Stimulated activated CD4-positive, alpha-beta T cell treated with anti-CD3 and anti-CD28 coated beads, Interleukin-15, amount 100 ng/mL, for 1 hour (primary cell): ENCODE measurements at places on chromosomes 3 and 15.
A peak's percentile ranks its signal among the peaks of the same experiment; 100 is the strongest.

- no peak for DNase-seq
These were observed 54.4 kb upstream of the KIF23 start for GRCh38 chr15:69359722-69360121.

DNA sequence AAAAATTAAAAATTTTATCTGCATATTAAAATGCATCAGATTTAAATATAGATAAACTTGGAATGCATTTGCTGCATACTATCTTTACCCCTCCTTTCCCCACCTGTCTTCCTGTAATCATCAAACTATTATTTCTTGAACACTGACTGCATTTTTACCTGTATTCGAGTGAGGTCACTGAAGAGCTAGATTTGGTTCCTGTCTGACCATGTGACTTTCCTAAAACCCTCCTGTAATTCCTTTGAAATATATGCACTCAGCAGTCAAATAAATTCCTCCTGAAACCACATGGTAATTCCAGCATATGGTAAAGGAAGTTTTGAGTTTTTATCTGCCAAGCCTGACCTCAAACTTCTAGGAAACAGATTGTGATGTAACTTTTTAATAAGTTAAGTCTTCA is 445.6 kb upstream of the FRG2C start:
- DNase-seq = no peak

DNA sequence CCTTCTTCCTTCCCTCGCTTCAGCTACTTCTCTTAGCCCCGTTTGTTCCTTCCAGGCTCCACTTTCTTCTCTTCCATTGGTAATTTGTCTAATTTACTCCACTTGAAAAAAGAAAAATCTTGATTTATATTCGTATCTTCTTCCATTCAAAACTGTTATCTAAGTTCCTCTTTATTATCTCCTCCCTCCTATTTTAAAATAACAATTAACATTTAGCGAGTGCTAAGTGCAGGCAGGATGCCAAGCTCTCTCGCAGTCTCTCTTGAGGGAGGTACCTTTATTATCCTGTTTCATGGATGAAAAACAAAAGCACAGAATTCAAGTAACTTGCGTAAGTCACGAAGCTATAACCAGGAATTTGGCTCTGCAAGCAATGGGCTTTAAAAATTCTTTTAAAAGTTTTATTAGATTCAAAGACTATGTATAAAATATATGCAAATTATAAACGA is 418.9 kb upstream of the NAALADL2 start:
- no peak for DNase-seq

DNA sequence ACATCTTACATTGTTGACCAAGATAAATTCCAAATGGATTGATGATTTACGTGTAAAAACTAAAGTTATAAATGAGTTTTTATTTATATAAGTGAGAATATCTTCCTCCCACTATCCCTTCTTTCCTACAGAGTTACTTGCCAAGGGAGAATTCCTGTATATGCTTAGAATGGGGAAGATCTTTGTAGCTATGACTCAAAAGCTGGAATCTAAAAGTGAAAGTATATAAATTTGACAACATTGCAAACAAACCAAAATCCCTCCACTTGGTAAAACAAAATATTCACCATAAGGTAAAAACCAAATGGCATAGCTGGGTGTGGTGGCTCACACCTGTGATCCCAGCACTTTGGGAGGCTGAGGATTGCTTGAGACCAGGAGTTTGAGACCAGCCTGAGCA is 52.7 kb upstream of the GCNT3 start:
- DNase-seq = no peak

GRCh38 chr15:76185716-76186115 is 125.6 kb downstream of the ETFA start:
- DNase-seq = no peak

DNA sequence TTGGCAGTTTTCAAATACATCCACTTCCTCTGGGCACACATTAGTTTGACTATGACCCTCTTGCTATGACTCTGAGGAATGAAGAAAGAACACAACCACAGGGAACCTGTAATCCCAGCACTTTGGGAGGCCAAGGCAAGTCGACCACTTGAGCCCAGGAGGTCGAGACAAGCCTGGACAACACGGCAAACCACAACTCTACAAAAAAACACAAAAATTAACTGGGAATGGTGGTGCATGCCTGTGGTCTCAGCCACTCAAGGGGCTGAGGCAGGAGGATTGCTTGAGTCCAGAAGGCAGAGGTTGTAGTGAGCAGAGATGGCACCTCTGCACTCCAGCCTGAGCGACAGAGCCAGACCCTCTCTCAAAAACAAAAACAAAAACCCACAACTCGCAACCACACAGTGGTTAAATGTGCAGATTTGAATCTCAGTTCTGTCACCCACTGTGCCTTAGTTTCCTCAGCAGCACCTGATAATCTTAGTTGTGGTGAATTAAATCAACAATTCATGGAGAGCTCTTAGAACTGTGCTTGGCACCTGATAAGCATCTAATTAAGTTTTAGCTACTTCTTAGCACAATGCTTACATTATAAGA is 65.7 kb downstream of the MYLK start:
- DNase-seq = no peak

DNA sequence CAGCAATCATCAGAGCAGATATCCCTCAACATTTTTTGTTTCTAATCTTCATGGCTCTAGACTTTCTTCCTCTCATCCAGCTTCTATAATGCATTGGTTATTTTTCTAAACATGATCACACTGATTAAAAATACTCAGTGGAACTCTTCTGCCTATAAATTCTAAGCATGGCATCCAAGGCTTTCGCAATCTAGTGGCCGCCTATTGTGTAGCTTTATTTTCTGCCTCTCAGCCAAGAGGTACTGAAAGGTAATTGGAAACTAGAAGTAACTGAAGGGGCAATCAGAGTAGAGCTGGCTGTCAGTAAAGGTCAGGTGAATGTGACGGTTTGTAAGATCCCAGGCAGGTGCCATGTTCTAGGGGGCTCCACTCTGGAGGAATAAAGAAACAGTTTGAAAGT is 33.4 kb downstream of the OXSM start:
- DNase-seq = no peak

GRCh38 chr3:135216659-135217058 is 421.6 kb downstream of the EPHB1 start:
- DNase-seq = no peak

- DNase-seq = no peak
These were observed 67.8 kb downstream of the RGMA start for GRCh38 chr15:93020976-93021772.

GRCh38 chr3:18766974-18767373 is 341.8 kb upstream of the SATB1 start:
- no peak for DNase-seq

DNA sequence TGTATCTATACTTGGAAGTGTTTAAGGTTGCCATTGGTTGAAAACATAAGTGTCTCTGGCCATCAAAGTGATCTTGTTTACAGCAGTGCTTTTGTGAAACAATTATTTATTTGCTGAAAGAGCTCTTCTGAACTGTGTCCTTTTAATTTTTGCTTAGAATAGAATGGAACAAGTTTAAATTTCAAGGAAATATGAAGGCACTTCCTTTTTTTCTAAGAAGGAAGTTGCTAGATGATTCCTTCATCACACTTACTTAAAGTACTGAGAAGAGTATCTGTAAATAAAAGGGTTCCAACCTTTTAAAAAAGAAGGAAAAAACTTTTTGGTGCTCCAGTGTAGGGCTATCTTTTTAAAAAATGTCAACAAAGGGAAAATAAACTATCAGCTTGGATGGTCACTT is 19.7 kb downstream of the B3GNT5 start:
- DNase-seq = no peak

- no peak for DNase-seq
These were observed 24.7 kb downstream of the PXK start for GRCh38 chr3:58357402-58357801.

- DNase-seq = no peak
These were observed 177.1 kb upstream of the ICE2 start for GRCh38 chr15:60656041-60656440.

GRCh38 chr15:92019706-92020105 is 166.2 kb downstream of the SLCO3A1 start:
- no peak for DNase-seq

DNA sequence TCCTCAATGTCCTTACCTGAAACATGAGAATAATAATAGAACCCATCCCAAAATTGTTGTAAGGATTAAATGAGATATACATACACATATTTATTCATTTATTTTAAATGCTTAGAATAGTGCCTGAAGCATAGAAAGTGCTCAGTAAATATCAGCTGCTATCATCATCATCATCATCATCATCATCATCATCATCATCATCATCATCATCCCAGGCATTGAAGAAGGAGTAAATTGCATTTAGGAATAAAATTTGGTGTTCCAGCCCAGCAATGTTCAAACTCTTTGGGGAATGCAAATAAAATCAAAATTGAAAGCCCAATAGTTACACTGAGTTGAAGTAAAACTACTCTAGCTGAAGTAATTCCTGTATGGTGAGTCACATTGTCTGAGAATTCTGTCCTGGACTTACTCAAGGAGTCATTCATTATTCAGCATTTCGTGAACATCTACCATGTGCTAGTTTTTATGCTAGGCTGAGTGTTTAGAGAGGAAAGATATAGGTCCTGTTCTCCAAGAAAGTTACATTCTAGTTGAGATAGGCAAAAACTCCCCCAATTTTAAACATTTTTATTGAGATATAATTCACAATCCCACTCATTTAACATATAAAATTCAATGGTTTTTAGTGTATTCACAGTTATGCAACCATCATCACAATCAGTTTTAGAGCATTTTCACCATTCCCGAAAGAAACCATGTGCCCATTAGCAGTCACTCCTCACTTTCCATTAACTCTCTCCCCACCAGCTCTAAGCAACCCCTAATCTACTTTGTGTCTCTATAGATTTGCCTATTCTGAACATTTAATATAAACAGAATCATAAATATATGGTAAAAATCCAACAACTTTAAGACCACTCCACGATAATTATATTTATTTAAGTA is 107.2 kb downstream of the FRMD5 start:
- DNase-seq = no peak

DNA sequence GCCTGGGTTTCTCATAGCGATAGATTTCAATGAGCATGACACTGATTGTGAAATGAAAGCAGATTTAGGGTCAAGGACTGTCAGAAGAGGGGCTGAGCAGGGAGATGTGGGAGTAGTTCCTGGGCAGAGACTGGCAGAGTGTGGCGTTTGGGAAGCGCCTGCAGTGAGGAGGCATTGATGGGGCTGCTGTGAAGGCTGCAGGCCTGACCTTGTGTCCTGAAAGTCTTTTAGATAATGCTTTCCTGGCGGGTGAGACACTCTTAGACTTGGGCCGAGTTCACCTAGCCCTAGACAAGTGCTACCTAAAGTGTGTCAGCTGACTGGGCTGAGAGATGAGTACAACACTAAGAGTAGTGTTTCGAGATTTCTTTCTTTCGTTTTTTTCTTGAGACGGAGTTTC is 20.7 kb downstream of the USP13 start:
- DNase-seq = no peak

DNA sequence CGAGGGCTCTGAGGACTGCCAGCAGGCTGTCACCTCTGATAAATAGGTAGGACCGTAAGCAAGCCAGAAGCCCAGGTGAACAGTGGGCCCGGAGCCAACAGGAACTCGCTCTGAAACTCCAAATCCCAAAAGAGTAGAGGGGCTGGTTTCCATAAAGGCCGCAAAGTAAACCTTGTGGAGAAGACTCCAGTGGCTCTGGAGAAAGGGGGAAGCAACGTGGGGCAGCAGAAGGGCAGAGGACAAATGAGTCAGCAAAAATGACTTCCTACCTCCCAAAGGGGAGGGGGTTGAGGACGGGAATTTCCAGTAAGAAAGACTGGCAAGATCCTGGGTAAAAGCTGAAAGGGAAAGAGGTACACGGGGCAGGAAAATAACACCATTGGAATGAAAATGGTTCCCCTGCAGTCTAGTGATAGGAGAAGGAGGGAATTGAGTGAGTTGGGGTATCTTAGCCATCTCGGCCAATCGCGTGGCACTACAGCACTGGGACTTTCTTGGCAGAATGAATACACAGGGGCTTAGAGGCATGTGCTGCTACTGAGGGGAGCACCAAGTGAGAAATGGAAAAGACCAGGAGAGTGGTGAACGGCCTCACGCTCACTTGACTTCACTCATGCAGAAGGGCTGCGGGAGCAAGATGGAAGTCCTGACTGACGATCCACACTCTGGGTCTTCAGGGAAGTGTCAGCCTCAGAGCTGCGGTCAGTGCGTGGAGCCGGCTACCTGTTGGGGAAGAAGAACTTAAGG is 33.2 kb downstream of the BMF start:
- no peak for DNase-seq

GRCh38 chr3:28316226-28316625 is 32.3 kb upstream of the ZCWPW2 start:
- DNase-seq = no peak

GRCh38 chr3:76245073-76245472 is 459.7 kb upstream of the ZNF717 start:
- DNase-seq = no peak

GRCh38 chr3:69085833-69086722 is 1.3 kb downstream of the ARL6IP5 start:
- DNase-seq = peak; percentile 65

GRCh38 chr3:112786002-112786590 is 60.6 kb downstream of the CD200R1L start:
- DNase-seq = no peak
